COLO829 (cell line): ENCODE measurements at places on chromosomes 6 and 20.

GRCh38 chr20:17753516-17753915, 53.8 kb downstream of the BANF2 start:
- DNase-seq = no peak

GRCh38 chr20:47922269-47922668, 137.0 kb upstream of the SULF2 start:
- no peak for DNase-seq

GRCh38 chr6:162679681-162680080, 47.9 kb downstream of the PRKN start:
- DNase-seq = no peak

GRCh38 chr6:141463237-141463977, 669.3 kb upstream of the GJE1 start:
- DNase-seq = no peak

GRCh38 chr6:118881440-118882313, 12.3 kb upstream of the ASF1A start:
- no peak for DNase-seq

- peak; percentile 29 for DNase-seq
Observed at GRCh38 chr6:114862819-114863218, 520.0 kb upstream of the HS3ST5 start.

GRCh38 chr6:84522135-84522549, 242.3 kb downstream of the TBX18 start:
- DNase-seq = peak; percentile 28

GRCh38 chr20:43948455-43948854, 33.8 kb downstream of the TOX2 start:
- DNase-seq = no peak

GRCh38 chr20:8876366-8876765, 192.5 kb upstream of the PLCB4 start:
- DNase-seq = no peak

GRCh38 chr20:33178726-33179125, 10.8 kb downstream of the BPIFA2 start:
- no peak for DNase-seq

DNA sequence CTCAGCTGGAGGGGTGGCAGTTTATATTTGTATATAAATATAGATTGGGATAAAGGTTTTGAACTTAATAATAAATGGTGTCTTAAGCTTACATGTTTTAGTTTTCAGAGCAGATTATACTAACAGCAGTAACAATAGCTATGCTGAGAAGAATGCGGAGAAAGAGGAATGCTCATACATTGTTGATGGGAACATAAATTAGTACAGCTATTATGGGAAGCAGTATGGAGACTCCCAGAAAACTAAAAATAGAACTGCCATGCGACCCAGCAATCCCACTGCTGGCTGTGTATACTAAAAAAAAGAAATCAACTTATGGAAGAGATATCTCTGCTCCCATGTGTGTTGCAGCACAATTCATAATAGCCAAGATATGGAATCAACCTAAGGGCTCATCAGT, 127.9 kb downstream of the BCKDHB start:
- no peak for DNase-seq

DNA sequence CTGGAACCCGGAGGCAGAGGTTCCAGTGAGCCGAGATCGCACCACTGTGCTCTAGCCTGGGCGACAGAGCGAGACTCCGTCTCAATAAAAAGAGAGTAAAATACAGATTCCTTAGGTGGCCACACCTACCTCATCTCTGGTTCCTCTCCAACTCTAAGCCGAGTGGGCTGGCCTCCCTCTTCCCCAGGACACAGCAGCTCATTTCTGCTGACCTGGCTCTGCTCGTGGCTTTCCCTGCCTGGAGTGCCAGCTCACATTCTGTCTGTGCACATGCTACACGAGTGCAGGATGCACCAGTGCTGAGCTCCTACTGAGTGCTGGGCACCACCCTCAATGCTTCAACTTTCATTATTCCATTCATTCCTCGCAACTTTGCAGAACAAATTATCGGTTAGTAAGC, 28.8 kb downstream of the EFCAB8 start:
- no peak for DNase-seq

DNA sequence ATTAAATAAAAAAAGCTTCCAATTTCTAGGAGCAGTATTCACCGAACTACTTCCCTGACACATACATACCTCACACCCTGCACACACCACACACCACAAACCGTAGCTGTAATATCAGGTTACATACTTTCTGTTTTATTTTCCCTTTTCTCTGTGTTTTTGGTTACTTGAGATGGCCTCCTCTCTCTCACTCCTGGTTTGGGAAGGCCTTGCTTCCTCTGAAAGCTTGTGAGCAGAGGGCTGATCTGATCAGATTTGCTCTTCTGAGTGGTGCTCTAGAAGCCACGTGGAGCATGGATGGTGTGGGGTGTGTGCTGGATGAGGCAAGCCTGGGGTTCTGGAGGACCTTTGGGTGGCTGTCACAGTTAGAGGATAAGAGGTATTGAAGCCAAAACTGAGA, 20.9 kb downstream of the UTRN start:
- DNase-seq = no peak
